D721Med (cell line): ENCODE measurements at places on chromosomes 5 and 9.

DNA sequence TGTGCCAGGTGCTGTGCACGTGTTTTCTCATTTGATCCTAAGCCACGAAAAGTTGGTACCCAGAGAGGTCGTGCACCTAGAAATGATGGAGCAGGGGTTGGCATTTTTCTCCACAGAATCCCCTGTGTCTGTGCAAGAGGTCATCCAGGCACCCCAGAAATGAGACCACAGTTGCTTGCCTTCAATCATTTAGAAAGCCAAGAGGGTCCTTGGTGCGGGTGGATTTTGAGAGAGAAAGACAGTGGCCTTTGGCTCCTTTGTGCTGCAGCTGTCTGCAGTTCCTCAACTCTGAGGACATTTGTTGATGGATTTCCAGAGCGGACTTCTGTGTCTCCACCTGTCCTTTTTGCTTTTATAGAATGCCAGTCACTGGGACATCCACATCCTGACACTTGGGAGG, 33.8 kb upstream of the SPRY4 start:
- no peak for DNase-seq

DNA sequence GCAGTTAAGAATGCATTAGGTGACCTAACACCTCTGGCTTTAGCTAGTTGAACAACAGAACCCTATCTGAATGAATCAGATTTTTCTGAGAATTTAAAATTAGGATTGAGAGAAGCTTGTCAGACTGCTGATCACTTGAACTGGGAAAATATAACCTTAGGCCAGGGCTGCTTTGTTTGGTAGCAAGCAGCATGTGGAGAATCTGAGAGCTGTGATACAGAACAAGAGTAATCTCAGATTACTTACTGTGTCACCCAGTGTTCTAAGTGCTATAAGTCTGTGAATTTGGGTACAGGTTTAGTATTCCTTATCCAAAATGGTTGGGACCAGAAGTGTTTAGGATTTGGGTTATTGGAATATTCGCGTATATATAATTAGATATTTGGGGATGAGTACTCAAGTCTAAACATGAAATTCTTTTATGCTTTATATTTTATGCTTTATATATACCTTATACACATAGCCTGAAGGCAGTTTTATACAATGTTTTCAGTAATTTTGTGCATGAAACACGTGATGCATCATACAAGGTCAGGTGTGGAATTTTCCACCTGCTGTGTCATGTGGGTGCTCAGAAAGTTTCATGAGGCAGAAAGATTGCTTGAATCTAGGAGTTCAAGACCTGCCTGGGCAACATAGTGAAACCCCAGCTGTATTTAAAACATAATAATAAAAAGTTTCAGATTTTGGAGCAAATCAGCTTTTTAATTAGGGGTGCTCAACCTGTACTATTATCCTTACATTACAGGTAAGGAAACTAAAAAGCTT, 8.3 kb upstream of the CHD1 start:
- no peak for DNase-seq

GRCh38 chr5:168047669-168048111, 243.8 kb upstream of the WWC1 start:
- no peak for DNase-seq

GRCh38 chr9:73402081-73403028, 250.7 kb downstream of the ANXA1 start:
- DNase-seq, result no peak

- no peak for DNase-seq
Measured at GRCh38 chr5:147727200-147727599, 55.3 kb downstream of the JAKMIP2 start.

DNA sequence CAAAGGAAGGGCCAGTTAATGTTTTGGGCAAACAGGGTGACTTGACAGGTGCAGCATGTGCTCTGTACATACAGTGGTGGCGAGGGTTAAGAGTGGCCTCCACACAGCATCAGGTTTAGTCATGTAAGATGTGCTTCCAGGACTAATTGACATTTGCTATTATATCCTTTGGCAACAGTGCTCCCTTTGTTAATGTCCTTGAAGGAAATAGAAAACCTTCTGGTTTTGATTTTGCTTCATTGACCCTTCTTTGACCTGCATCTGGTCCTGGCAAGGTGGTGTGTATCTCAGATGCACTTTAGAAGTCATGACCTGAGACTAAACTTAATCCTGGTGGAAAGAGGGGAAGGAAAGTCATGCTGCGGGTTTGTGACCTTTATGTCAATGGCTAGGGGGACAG, 440.0 kb downstream of the ENC1 start:
- no peak for DNase-seq

DNA sequence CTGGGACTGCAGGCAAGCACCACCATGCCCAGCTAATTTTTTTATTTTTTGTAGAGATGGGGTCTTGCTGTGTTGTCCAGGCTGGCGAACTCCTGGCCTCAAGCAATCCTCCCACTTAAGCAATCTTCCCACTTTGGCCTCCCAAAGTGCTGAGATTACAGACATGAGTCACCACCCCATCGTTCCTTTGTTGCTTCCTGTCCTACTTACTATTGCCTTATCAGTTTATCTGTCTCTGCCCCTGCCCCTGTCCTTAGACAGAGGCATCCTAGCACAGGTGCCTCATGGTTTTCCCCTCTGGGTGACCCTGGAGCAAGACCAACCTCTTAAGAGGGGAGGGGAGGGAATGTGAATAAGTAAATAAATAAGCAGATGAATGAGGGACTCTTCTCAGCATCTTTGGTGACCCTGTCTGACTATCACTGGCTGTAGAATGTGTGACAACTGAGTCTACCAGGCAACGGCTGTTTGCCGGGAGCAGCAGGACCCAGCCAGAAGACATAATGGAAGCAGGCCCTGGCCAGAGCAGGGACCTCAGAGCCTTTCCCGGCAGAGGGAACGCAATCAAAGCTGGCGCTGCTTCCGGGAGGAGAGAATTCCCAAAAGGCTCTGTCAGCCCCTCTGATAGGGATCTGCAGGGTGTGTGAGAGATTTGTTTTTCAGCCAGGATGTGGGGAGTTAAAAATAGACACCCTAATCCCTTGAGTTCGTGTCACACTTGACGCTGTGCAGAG, 43.8 kb upstream of the DAB2IP start:
- peak; percentile 67 for DNase-seq
